Fibroblast of skin of left biceps (primary cell): ENCODE measurements at places on chromosomes 6 and 20.
A peak's percentile ranks its signal among the peaks of the same experiment; 100 is the strongest.

DNA sequence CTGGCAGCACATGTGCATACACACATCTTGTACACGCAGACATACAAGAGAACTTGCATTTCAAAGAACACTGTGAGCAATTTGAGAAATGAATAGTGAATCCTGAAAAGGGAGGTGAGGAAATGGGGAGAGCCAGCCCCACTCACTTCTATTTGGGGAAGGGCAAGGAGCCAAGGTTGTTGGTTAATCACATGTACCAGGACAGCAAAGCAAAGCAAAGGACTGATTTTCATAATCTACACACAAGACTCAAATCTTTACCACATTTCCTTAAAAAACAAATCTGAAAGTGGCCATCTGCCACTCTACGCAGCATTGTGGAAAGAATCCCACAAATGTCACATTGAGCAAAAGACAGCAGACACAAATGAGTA is 35.0 kb upstream of the KIF16B start:
- DNase-seq = no peak

GRCh38 chr20:4136078-4136966 is 121.0 kb upstream of the RNF24 start:
- DNase-seq = no peak

- peak; percentile 85 for DNase-seq
Observed at GRCh38 chr20:38217791-38218565, 42.6 kb downstream of the KIAA1755 start.

DNA sequence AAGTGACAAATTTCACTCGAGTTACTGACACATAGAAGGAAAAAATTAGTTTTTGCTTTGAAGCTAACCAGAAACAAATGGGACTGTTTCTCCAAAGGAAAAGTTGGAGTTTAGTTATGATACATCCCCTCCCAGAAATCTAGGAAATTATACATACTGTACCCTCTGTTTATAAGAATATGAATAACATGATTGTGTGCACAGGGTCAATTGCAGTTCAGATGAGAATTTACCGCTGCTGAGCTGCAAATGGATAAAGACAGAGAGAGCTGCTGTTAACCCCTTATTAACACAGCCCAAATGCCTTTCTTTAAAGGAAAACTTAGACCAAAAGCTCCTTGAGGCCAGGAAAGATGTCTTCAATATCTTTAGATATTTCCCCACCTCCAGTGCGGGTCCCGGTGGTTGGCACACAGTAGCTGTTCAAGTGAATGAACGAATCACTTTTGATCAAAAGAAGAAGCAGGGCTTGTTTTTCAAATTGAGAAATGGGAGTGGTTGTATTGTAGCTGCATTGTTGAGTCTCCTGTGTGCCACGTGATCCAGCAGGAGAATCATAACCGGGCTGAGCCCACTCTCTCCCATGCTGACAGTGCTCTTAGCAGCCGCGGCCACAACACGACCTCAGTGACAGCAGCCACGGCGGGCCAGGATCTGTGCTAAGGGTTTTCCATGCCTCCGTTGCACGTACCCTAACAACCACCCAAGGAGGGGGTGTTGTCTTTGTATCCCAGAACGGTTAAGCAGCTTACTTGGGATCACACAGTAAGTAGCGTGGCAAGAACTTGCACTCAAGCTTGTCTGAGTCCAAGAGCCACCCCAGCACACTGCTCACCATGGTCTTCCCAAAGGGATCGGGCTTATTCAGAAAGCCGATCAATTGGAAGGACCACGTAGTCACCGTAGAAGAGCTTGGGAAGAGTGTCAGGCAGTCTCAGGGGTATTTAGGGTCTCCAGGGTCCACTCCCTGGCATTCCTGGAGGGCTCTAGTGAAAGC is 53.5 kb upstream of the BMP6 start:
- DNase-seq = no peak

GRCh38 chr6:18829272-18829870 is 442.2 kb downstream of the RNF144B start:
- no peak for DNase-seq

DNA sequence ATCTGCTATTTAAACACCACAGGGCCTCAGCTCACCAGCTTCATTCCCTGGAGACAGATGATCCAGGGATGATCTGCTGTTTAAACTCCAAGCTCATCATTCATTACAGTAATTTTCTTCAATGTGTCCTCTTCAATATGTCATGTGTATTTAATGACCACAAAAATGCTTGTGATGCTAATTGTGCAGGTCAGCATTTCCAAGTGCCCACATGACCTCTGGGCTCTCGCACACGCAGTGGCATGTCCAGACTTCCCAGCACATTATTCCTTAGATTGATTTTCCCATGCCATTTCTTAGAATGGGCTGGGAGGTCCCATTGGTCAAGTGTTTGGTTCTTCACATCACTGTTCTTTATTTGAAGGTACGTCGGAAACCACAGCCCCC is 434.4 kb downstream of the HAO1 start:
- DNase-seq = no peak

DNA sequence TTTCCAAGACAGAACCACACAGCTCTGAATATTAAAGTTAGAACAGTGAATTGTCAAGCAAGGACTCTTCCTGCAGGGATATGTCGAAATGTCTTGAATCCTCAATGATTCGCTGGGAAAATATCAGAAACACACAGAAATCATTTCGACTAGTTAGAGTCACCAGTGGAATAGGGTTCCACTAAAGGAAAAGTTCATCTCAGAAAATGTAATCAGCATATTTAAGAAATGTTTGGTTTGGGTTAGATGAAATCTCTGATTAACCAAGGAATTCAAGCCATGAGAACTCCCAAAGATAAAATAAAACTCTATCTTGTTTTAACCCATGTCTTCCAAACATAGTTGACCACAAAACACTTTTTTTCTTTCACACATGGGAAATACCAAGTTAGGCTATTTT is 621.0 kb upstream of the NRSN1 start:
- peak; percentile 61 for DNase-seq

- no peak for DNase-seq
Observed at GRCh38 chr6:34981951-34982350, 92.9 kb downstream of the ANKS1A start.

GRCh38 chr6:149480502-149481280 is 4.1 kb downstream of the ZC3H12D start:
- no peak for DNase-seq

GRCh38 chr6:29702519-29703103 is 20.6 kb upstream of the HLA-F start:
- DNase-seq = no peak

GRCh38 chr6:126718600-126719327 is 378.8 kb downstream of the CENPW start:
- no peak for DNase-seq

- no peak for DNase-seq
Observed at GRCh38 chr20:33175123-33175522, 7.2 kb downstream of the BPIFA2 start.

DNA sequence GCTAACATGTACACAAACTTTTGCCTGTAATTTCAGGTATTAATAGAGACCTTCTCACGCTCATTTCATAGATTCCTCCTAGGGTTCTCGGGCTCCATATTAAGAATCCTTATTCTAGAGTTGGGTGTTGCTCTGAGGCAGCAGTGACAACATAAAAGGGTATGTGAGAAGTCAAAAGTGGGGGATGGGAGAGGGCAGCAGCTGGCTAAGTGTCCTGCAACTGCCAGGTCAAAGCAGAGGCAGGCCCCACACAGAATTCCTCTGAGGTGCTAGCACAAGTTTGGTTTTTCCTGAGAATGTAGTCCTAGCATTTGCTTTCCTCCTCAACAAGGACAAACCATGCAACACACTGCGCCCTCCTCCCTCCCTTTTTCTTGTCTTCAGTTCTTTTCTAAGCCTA is 4.6 kb downstream of the NSFL1C start:
- DNase-seq = no peak

DNA sequence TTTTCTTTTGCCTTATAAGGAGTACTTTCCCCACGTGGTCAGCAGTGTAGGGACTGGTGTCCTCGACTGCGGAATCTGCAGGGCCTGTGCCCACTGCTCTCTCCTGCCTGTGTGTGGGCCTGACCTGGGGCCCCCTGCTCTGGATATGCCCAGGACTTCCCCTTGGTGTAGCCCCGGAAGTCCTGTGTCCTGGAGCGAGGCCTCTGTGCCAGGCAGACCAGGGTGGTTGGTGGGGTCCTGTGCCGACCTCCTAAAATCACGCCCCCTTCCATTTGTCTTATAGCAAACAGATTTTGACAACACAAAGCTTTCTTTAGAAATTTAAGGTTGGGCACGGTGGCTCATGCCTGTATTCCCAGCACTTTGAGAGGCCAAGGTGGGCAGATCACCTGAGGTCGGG is 64.2 kb downstream of the DLL1 start:
- no peak for DNase-seq

DNA sequence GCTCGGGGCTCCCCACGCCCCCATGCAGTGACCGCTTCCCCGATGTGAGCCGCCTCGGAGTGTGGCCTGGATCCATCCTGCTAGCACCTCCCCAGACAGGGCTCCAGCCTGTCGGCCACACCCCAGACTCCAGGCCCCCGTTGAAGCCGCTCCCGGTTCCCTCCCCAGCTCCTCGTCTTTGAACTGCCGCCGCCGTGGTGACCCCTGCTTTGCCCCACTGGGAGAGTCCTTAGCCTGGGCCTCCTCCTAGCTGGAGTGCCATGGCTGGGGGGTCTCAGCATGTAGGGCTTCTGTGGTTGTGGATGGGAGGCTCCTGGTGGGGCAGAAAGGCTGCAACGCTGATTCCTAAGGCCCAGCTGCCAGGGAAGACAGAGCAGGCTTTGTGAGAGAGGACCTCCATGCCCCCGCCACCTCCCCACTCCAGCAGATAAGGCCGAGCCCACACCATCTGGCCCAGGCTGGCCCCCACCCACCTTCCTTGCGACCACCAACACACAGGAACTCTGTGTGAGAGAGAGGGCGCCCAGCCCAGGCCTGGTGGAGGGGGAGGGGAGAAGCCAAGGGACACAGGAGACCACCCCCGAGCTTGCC is 11.4 kb downstream of the FOXS1 start:
- DNase-seq = no peak

GRCh38 chr20:9070304-9070703 is 1.4 kb downstream of the PLCB4 start:
- DNase-seq = no peak

GRCh38 chr20:36175475-36175995 is 21.0 kb downstream of the EPB41L1 start:
- DNase-seq = no peak

- peak; percentile 64 for DNase-seq
Observed at GRCh38 chr20:44026647-44027342, 112.1 kb downstream of the TOX2 start.

- peak; percentile 9 for DNase-seq
Observed at GRCh38 chr6:17640477-17640917, 40.4 kb downstream of the FAM8A1 start.

DNA sequence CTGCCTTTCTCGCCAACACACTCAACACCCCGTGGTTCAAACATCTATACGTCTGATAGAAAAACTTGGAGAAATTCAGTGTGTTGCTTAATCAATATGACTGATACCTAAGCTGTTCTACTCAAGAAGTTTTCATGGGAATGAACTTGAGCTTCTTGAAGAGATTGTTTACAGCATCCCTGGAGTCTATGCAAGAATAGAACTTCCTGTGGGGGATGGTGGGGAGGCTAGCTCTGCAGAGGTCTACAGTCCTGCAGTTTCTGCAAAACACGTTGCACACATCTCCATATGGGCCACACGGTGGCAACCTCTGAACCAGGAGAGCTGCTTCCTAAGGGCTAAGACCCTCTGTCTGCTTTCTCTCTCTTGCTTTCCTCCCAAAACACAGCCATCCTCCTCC is 32.7 kb upstream of the FANCE start:
- peak; percentile 47 for DNase-seq

DNA sequence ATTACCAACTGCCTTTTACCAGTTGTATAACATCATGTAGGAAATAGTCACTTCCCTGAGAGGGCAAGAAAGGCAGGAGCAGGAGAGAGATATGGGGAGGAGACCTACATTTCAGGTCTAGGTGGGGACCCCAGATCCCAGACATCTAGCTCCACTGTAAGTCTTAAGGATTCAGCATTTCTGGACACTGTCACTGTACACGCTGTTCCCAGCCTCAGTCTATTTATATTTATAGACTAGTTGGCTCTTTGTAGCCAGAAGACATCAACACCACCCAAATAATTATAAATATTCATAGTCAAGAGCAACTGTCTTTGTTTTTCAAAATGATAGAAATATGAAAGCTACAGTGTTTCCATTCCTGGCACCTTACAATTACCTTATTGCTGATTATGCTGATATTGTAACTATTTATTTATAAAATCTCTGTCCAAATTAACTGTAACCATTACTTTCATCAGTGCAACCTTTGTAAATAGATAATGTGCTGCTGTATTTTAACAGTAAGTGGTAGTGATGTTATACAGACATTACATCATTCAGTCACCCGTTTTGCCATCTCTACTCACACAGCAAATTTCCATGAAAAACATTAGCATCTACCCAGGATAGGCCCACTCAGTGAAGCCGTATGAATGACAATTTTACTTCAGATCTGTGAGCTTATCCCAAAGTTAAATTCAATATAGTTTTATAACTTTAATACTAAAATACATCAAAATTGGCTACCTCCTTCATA is 162.8 kb downstream of the PTPRK start:
- DNase-seq = no peak

DNA sequence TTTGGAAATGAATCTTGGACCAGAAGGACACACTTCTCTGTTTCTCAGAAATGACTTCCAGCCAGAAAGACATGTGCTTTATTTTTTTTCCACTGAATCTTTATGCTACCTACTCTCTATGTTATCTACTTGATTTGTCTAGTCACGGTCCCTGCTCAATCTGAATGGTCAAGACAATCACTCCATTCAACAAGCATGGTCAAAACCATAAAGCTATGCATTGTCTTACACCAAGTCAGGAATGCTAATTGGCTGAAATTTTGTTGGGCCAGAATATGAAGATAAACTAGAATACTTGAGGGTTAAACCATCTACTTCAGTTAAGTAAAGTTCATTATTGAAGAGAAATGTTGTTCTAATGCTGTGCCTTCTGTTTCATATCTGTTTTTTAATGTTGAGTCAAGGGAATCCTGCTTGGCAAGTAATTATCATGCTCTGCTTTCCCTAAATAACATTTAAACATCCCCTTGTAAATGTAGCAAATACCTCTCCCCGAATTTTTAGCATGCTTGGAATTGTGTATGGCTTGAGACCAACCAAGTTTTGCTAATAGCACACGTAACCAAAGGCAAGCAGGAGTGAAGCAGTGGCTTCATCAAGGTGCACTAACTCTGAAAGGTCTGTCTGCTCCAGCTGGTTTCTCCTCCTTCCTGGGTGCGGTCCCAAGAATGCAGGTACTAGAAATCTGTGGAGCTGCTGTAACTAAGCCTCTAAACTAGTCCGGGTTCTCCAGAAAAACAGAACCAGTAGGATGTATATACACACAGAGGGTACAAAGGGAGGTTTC is 190.3 kb upstream of the CDYL start:
- no peak for DNase-seq
